ENCODE measurements at places on chromosomes 6 and 20.

DNA sequence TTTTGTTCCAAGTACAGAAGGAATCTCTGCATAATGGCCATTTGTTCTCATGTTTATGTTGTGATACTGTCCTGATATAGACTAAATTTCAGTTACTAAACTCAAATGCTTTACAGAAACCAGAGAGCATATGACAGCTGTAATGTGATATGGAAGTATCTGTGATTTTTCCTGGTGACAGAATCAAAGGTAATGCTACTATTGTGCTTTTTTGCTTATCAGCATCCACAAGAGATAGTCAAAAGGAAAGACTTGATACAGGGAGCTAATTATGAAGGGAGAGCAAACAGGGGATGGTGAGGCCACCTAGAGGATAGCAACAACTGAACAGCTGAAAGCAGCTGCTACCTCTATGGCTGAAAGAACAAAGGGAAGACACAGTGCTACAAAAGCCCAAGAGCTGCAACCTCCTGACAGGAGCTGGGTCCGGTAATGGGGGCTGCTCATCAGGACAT lies 181.4 kb downstream of the PHF3 start:
- DNase-seq, result no peak

DNA sequence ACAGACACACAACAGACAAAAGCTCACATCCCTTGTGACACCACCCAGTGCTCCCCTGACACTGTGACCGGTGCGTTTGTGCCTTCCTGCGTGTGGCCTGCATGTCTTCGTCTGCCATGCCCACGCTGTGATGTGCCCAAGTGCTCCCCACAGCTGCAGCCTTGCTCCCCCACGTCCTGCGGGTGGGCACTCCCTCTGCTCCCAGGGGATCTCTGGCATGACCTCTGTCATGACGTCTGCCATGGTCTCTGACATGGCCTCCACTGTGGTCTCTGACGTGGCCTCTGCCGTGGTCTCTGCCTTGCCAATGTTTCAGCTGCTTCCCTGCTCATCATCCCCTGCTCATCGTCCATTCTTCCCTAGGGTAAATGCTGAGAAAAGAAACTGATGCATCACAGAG lies 200.9 kb downstream of the DLL1 start:
- DNase-seq, result no peak

- DNase-seq, result no peak
Observed at GRCh38 chr20:24989162-24989561, 3.4 kb downstream of the APMAP start.

DNA sequence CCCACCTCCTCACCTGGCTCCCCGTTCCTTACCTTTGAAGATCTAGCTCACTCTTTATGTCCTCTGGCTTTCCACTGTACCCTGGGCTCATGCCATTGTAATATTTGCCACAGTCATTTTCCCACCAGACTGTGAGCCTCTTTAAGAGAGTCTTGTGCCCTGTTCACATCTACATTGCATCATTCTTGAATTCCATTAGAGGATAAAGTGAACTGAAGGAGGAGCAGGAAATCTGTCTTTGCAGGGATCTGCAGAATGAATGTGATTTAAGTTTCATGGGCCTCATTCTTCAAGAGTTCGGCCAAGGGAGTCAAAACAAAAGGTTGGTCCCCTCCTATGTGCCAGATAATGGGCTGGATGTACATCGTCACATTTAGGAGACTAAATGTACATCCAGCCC lies 272.6 kb upstream of the CITED2 start:
- DNase-seq, result no peak

Measured in activated naive CD8-positive, alpha-beta T cell treated with anti-CD3 and anti-CD28 coated beads, Interleukin-2, amount 50 U/mL, for 24 hours (primary cell).